D721Med (cell line): ENCODE measurements at places on chromosomes 3 and 15.

GRCh38 chr3:54621184-54621583 is 306.7 kb downstream of the LRTM1 start:
- peak; percentile 42 for DNase-seq

DNA sequence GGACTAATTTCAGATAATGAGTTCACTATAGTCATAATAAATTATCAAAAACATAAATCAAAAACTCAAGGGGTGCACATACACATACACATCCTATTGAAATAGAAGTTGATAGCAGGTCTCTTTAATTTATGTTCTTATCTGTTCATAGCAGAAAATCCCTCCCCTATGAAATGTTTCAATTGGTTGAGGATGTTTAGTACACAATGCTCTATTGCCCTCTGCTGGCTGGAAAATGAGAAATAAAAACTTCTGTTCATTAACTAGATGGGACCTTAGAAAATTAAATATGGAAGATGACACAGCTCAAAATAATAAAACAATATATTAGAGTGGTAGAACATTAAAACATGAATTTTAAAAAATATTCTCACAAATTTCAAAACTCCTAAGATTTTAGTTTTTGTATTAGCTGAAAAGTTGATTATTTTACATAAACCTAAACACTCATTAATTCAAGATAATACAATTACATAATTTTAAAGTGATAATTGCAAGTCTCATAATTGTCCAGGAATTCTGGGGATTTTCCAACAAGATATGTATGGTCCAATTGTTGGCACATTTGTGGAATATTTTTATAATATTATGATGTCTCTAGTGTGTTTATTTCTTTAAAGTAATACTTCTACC is 735.0 kb downstream of the ROBO1 start:
- DNase-seq = no peak

DNA sequence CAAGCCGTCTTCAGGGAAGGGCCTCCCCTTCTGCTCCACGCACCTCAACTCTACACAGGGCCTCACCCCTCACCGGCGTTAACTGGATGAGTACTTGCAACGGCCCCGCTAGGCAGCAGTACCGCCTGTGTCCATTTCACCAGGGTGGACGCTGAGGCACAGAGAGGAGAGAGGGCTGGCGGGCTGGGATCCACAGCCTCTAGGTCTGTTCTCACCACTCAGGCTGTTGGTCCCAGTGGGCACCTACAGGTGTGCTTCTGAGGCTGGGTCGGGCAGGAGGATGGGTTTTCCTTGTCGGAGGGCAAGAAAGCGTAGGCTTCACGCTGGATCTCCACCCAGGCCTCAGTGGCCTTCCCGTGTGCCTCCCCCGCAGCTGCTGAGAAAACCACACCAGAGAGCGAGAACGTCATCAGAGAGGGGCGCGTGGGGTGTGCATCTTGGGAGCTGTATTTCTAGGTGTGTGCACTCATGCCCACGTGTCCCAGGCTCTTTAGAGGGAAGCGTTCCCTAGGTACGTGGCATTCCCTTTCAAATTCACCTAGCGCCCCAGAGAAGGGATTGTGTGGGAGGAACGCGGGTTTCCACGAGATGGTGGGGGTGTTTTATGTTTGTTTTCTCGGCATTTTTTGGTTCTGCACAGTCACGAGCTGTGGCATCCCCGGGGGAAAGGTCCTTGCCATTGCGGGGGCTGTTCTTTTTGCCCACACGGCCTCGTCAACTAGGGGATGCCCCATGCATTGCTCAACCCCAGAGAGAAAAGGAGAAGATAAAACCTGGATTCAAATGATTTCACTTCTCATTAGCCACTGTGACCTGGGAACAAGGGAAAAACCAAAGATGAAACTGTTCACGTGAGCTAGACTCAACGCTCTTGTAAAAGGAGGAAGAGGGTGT is 67.7 kb downstream of the MGLL start:
- no peak for DNase-seq

GRCh38 chr3:81910244-81910852 is 148.9 kb upstream of the GBE1 start:
- DNase-seq = no peak

DNA sequence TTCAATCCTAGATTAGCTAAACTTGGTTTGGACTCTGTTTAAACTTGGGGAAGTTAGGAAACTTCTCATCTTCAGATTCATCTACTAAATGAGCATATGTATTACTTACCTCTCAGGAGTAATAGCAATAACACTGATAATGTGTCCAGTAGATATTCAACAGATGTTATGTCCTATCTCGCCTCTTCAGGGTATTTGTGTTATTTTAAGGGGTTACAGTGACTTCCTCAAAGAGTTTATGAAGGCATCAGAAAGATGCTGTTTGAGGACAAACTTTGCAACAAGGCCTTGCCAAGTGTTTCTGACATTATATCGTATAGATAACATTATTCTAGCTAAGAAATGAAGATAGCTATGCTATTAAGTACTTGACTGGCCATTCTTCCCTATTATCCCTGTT is 522.3 kb downstream of the IGSF11 start:
- no peak for DNase-seq

DNA sequence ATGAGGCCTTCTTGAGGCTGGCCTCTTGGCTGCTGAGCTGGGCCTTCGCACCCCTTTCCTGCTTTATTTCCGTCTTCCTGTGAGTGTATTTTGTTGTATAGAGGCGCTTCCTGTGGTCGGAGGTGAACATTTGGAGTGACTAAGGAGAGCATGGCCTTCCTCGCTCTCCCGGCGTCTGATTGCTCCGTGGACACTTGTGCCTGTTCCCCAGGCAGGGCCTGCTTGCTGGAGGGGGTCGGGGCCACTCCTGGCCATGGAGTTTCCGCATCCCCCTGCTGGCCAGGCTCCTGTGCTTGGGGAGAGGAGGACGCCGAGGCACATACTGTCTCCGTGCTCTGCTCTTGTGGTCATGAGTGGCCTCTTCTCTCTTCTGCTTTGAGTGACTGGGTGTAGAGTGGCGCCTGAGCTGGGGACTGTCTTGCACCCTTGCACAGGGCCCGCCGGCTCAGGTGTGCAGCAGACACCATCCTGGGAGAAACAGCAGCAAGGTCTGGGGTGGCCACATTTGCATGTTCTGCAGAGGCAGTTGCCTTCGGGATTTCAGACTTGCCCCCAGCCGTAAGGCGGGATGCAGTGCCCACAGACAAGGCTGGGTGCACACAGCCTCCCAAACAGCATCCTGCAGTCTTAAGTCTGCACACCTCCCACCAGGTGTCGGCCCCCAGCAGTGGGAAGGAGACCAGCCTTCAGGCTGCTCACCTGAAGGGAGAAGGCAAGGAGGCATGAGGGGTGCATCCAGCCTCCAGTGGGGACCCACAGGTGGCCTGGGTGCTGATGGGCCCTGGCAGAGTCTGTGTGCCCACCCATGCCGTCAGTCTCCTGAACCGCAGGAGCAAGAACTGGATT is 16.4 kb downstream of the KLF13 start:
- DNase-seq = no peak

- no peak for DNase-seq
Observed at GRCh38 chr3:10255835-10256234, 7.6 kb downstream of the TATDN2 start.

GRCh38 chr3:67884345-67884744 is 229.9 kb upstream of the SUCLG2 start:
- no peak for DNase-seq

DNA sequence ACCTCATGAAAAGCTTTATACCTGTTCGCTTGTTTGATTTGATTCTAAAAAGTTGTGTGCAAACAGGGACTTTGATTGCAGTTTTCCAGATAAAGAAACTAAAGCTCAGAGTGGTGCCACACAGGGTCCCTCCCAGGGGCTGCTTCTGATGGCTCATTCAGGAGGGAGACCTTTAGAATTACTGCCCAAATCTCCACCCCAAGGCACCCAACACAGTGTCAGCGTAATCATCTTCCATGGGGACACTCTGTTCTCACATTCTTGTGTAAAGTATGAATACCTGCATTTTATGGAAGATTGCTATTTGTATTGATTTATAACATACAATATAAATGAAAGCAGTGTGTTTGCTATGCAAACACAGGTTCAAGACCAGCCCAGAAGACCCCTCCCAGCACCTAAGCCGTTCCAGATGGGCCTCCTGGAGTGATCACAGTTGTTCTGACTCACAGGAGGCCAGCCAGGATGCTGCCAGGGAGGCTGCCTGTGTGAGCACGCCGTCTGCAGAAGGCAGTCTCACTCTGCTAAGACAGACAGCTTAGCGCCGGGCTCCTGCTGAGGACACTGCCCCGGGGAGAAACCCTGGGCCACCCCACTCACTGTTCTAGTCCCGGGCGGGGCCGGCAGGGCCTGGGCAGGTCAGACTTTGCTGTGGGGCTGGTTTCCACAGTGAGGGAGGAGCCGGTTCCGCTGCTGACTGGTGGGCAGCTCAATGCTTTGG is 185.6 kb downstream of the FAM43A start:
- peak; percentile 45 for DNase-seq

DNA sequence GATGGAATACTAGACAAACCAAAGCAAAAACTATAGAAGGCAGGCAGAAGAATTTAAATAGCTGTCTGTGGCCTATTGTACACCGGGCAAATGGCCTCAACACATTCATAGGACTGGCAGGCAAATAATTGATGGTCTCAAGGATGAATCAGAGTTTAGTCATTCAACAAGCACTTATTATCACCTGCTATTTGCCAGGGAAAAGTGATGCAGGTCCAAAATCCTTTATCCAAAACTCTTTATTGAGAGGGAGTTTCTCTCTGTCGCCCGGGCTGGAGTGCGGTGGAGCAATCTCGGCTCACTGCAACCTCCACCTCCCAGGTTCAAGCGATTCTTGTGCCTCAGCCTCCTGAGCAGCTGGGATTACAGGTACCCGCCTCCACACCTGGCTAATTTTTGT is 2.3 kb downstream of the EIF2AK4 start:
- DNase-seq = no peak

DNA sequence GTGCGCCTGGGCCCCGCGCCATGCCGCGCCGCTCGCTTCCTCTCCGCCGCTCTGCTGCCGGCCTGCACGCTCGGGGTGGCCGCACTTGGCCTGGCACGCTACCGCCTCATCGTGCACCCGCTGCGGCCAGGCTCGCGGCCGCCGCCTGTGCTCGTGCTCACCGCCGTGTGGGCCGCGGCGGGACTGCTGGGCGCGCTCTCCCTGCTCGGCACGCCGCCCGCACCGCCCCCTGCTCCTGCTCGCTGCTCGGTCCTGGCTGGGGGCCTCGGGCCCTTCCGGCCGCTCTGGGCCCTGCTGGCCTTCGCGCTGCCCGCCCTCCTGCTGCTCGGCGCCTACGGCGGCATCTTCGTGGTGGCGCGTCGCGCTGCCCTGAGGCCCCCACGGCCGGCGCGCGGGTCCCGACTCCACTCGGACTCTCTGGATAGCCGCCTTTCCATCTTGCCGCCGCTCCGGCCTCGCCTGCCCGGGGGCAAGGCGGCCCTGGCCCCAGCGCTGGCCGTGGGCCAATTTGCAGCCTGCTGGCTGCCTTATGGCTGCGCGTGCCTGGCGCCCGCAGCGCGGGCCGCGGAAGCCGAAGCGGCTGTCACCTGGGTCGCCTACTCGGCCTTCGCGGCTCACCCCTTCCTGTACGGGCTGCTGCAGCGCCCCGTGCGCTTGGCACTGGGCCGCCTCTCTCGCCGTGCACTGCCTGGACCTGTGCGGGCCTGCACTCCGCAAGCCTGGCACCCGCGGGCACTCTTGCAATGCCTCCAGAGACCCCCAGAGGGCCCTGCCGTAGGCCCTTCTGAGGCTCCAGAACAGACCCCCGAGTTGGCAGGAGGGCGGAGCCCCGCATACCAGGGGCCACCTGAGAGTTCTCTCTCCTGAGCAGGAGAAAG is 951 bp downstream of the GPR62 start:
- DNase-seq = no peak

GRCh38 chr15:73570355-73571032 is 62.7 kb downstream of the NPTN start:
- no peak for DNase-seq

GRCh38 chr3:64079369-64080150 is 56.3 kb upstream of the PSMD6 start:
- no peak for DNase-seq

DNA sequence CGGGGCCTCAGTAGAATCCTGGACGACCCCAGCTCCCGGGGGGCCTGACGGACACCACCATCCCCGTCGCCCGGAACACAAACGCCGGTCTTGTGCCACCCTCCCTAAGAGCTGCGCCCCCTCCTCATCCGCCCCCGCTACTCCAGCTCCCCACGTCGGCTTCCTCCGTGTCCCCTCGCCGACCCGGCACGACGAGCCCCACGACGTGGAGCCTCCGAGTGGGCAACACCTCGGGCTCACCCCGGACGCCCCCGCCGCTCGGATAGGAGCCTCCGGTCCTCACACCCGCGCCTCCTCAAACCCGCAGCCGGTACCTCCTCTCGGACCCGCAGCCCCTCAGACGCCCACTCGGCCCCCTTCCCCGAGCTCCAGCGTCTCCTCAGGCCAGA is 525 bp downstream of the NPTN start:
- DNase-seq = no peak

GRCh38 chr3:101847328-101847727 is 2.0 kb upstream of the NFKBIZ start:
- no peak for DNase-seq

- peak; percentile 73 for DNase-seq
Observed at GRCh38 chr3:9769426-9770275, at the start of gene CAMK1. CAMK1 (minus strand) TSS chr3:9769947; CDS start chr3:9767749, 2,198 bp downstream.

GRCh38 chr3:57158813-57159738 is 6.1 kb downstream of the IL17RD start:
- DNase-seq = no peak

DNA sequence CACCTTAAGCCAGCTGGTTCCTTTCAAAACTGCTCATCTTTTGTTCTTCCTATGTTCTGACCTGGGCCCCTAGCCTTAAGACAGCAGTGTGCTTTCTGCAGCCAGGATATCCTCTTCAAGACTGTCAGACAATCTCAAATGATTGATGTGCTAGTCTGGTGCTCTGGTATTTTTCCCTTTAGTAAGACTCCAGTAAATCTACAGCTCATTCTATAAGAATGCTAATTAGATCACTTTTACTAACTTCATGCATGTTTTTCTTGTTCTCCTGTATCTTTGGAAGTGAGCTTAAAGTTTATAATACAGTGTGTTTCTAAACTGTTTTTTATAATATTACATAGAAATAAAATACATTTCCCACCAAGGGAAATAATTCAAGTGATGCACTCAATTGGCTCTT is 220.9 kb upstream of the NANOGP8 start:
- DNase-seq = no peak

- DNase-seq = no peak
Observed at GRCh38 chr3:13013566-13013965, 59.7 kb downstream of the IQSEC1 start.

GRCh38 chr3:38348903-38349302 is 2.3 kb downstream of the XYLB start:
- no peak for DNase-seq

- DNase-seq = no peak
Observed at GRCh38 chr15:98150536-98150935, 190.0 kb downstream of the ARRDC4 start.

- no peak for DNase-seq
Observed at GRCh38 chr3:99863588-99863987, 45.9 kb downstream of the CMSS1 start.

DNA sequence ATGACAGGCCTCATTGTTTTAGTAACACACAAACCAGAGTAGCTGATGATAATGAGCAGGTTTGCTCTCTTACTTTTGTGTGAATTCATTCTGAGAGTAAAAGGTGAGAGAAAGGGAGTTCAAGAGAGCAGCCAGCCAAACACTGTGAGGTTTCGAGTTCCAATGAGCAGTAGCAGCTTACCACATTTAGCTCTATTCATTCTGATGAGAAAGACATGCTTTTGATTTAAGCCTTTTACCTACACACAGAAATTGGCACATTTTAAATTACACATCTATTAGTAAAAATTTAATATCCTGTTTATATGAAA is 28.0 kb downstream of the GLDN start:
- DNase-seq = no peak
